Activated naive CD4-positive, alpha-beta T cell treated with anti-CD3 and anti-CD28 coated beads for 36 hours (primary cell): ENCODE measurements at places on chromosomes 4 and X. TPM values are rescaled to one million over a fixed set of nuclear protein-coding genes. Genes with fewer than 3 reads are reported as not detected.

- no peak for DNase-seq
Measured at GRCh38 chr4:105102016-105102415, 44.7 kb upstream of the TET2 start.

DNA sequence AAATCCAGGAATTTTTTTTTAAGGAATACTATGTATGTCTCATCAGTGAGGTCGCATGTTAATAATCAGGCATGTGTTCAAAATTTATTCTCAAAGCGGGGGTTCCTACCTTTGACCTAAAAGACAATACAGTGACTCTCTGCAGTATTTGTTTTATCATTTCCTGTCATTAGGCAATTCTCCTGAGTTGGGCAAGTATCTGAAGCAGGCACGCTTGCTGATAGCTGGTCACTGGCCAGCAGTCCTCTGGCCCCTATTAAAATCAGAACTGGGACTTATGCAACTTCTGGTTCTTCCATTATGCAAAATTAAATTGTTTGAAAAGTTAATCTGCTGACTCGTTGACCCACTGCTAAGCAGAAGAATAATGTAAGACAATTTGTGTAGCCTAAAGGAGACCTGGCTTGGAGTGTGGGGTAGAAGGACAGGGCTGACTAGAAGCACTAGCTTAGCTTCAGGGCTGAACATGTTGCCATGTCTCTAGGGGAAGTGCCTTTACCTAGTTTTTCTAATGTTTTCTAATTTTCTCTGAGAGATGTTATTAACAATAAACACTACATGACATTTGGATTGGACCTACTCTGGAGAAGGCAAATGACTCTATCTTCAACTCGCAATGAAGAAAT lies 36.0 kb upstream of the GABRA2 start:
- no peak for DNase-seq

SH3D19 gene
- not detected for total RNA-seq

DNA sequence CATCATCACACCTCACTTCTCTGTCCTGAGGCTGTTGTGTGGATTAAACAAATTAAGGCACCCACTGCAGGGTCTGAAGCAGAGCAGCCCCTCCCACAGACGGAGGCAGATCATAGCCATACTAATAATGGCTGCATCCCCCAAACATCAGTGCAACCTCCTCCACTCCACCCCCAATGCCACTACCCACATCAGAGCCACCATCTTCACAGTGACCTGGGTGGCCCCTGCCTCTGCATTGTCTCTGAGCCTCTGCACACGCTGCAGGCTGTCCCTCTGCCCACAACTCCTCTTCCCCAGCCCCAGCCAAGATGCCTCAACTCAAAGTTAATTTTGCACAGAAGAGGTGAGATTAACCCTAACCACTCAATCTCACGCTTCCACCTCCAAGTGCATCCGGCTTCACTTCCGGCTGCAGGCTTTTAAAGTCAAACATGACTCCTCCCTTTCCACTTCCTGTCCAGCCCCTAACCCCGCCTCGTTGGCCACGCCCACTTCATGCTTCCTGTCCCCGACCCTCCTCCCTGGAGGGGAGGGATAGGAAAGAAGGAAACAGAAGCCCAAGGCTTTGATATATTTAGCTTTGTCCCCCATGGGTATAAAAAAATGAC lies 22.7 kb downstream of the JAKMIP1 start:
- peak; percentile 58 for DNase-seq

DNA sequence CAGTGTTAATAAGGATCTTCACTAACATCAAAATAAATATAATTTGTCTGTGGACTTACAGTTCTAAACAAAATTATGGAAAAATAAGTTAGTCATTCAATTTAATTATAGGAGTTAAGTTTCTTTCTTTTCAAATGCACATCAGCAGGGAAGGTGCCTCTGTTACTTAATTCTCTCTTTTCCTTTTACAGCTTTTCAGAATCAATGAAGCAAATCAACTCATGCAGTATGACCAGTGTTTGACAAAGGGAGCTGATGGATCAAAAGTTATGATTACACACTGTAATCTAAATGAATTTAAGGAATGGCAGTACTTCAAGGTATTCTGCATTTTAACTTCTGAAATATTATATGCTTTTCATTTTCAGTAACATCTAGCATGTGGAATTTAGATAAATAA lies 15.9 kb downstream of the HMGB2 start:
- DNase-seq: no peak

DNA sequence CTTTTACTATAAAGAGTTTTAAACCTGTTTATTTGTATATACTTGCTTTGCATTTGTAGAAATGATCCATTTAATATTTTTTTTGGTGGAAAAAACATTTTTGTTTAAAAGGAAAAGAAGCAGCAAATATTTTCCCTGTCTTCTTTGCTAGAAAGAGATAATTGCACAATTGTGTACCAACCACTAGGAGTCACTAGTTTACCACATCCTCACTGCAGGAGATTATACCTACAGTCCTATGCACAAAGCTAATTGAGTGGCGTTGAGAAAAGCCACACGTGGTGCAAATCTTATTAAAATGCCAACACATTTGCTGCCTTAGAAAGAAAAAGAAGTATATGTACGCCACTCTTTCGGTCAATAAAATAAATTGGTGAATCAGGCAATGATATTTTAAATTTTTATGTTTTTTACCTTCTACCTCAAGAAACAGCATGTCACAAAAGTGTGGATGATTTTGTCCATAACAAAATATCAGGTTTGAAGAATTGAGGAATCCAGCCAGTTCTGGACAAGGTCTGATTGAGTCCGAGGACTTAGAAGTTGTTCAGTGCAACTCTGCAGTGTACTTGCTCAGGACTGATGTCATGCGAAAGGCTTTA lies 102.9 kb downstream of the GRXCR1 start:
- DNase-seq: no peak

CXCL11 gene
- total RNA-seq: not detected

CASP6 gene
- total RNA-seq: 12.1 TPM

GRCh38 chrX:74343343-74344279 lies 39.6 kb downstream of the ZCCHC13 start:
- DNase-seq: peak; percentile 53

- no peak for DNase-seq
Measured at GRCh38 chr4:144818136-144818535, 172.2 kb downstream of the HHIP start.

TAB3 gene
- 15.7 TPM for total RNA-seq

GRCh38 chr4:139278485-139278884 lies 1.5 kb downstream of the MGARP start:
- DNase-seq: no peak

- no peak for DNase-seq
Measured at GRCh38 chr4:73832651-73833237, 3.7 kb upstream of the CXCL6 start.

AKAP14 gene
- not detected for total RNA-seq

C4orf36 gene
- not detected for total RNA-seq

HSFX2 gene
- not detected for total RNA-seq
